ENCODE measurements at places on chromosomes 1 and 21.

DNA sequence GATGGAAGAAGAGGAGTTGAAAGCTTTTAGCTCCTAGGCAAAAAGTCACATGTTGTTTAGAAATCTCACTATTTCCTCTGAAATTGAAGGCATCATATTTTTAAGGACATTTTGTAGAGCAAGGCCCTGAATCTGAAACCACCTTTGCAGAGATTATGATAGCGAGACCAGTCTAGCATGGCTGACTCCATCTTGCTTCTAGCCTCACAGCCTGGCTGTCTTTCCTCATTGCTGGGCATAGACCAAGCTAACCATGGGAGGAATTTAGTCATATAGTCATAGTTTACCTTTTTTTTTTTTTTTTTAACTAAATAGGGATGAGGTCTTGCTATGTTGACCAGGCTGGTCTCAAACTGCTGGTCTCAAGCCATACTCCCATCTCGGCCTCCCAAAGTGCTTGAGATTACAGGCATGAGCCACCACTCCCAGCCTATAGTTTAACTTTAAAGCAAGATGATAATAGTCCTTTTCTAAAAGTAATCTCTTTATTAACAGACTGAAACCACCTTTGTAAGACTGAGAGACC is 42.2 kb upstream of the ZNF326 start:
- no peak for DNase-seq

- DNase-seq: no peak
Observed at GRCh38 chr1:173639102-173639501, 4.0 kb downstream of the TEX50 start.

DNA sequence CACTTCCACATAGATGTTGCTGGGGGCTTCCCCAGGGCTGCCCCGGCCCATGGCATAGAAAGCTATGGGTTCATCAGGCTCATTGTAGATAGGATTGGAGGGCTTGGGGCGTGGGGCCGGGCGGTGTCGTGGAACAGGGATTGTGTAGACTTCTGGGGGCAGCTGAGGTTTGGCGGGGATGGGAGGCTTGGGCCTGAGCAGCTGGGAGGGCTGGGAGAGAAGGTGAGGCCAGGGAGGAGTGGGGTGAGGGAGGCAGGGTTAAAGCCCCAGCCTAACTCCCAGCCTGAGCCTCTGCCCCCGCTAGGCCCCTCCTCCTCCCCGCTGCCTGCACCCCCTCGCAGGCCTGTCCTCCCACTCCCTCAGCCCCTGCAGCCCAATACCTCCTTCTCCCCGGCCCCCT is 7.4 kb downstream of the SH2D2A start:
- no peak for DNase-seq

- DNase-seq: no peak
Observed at GRCh38 chr1:151800830-151801229, 4.4 kb downstream of the LINGO4 start.
